Ecto neural progenitor cell (in vitro differentiated cells): ENCODE measurements at places on chromosomes 12 and 14.

DNA sequence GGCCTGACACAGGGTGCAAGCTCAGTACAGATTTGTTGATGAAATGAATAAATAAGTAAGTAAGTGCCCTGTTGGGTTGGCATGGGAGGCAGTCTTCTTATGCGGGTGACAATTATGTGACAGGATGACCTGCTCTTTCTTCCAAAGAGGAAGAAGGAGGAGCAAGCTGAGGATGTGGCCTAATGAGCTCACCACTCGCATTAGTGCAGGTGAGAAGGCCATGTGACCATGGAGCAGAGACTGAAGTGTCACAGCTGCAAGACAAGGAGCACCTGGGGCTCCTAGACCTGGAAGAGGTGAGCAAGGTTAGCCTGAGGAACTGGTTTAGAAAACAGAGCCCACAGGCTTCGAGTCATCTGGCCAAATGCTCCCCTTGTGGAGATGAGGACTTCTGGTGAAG lies 34.9 kb downstream of the LRTM2 start:
- no peak for DNase-seq

GRCh38 chr12:56079723-56080555 lies at the start of gene ERBB3:
Gene ERBB3 (plus strand): TSS chr12:56080165. CDS start chr12:56080301, 136 bp downstream.
- DNase-seq = peak; percentile 88

- DNase-seq = no peak
Observed at GRCh38 chr12:102215992-102216691, 18.5 kb upstream of the PMCH start.

DNA sequence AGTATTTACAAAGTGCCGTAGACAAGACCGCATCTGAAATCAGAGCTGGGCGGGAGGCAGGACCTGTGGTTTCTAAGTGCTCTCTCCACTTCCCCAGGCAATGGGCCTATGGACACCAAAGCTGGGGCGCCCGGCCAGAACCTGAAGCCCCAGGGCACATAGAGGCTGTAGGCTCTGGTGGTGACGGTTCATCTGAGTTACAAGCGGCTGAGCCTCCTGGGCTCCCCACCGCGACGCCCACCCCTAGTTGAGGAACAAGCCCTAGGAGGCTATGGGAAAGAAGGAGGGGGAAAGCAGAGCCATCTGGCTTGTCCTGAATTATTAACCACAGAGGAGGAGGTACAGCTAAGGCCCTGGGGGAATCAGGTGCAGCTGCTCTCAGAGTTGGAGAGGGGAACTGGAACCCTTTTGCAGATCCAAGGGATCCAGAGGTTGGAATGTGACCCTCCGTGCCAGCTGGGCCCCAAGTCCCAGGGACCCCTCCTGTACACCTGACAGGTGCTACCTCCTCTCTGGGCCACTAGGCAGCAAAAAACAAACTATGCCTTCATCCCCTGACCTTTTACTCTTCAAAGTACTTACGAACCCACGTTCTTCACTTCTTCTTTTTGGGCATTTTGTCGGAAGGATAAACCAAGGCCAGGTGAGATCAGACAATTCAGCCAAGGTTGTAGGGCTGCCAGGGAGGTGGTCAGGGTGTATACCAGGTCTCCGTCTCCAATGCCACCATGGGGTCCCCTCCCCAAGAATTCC lies 77.2 kb downstream of the ARL6IP4 start:
- no peak for DNase-seq

DNA sequence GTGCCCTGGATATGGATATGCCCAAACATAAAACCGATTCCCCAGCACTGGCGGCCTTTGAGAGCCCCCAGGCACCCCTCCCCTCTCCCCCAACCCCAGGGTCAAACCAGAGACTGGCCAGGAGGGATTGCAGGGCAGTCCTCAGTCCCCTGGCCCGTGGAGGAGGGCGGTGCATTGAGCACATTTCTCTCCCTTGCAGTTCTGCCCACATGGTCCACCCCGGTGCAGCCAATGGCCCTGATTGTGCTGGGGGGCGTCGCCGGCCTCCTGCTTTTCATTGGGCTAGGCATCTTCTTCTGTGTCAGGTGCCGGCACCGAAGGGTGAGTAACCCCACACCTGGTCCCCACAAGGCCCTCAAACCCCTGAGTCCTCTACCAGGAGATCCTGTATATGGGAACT lies 3.4 kb upstream of the GPR162 start:
- DNase-seq = peak; percentile 78

GRCh38 chr12:12817616-12818015 lies 4.5 kb downstream of the DDX47 start:
- DNase-seq = no peak

GRCh38 chr14:104634886-104635570 lies 30.5 kb upstream of the TMEM179 start:
- DNase-seq = no peak

DNA sequence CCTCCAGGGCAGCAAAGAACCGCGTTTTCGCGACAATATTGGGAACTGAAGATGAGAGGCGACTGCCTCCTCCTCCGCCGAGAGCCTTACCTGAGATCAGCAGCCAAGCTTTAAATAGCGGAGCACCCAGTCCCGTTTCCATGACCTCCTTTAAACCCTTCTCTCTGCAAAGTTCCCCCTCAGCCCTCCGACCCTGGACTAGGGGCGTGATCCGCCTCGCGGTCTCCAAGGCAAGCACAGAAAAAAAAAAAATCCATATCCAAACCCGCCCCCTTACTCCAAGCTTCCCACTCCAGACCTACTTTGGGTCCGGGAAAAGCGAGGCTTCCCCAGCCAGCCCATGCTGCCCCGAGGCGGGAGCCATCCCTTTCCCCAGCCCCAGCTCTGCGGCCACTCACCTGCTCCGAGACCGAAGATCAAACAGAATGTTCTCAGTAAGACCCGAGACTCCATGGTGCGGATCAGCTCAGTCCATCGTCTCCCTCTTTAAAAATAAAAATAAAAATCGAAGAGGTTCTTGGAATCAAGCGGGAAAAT lies 630 bp downstream of the NELL2 start:
- DNase-seq = peak; percentile 78

DNA sequence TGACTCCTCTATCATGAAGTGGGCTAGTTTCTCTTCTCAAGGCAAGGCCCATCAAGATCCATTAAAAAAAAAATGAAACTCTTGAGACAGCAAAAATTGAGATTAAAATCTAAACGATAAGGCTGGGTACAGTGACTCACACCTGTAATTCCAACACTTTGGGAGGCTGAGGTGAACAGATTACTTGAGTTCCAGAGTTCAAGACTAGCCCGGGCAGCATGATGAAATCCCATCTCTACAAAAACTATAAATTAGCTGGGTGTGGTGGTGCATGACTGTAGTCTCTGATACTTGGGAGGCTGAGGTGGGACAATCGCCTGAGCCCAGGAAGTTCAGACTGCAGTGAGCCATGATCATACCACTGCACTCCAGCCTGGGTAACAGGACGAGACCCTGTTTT lies 226.5 kb upstream of the SOX5 start:
- DNase-seq = no peak

- no peak for DNase-seq
Observed at GRCh38 chr14:96086574-96087077, 47.5 kb downstream of the C14orf132 start.

DNA sequence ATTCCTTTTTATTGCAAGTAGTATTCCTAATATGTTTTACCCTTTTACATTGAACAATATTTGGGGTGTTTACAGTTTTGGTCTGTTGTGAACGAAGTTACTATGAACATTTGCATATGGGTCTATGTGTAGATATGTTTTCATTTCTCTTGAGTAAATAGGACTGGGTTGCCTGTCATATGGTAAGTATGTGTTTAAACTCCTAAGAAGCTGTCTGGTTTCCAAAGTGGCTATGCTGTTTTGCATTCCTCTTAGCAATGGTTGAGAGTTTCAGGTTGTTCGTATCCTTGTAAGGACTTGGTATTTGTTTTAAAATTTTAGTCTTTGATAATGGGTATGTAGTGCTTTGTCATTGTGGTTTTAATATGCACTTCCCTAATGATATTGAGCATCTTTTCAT lies 6.3 kb downstream of the METAP2 start:
- DNase-seq = no peak
